Left hindlimb (tissue), 1 donor: ENCODE measurements at places on chromosomes 1 and 21.

DNA sequence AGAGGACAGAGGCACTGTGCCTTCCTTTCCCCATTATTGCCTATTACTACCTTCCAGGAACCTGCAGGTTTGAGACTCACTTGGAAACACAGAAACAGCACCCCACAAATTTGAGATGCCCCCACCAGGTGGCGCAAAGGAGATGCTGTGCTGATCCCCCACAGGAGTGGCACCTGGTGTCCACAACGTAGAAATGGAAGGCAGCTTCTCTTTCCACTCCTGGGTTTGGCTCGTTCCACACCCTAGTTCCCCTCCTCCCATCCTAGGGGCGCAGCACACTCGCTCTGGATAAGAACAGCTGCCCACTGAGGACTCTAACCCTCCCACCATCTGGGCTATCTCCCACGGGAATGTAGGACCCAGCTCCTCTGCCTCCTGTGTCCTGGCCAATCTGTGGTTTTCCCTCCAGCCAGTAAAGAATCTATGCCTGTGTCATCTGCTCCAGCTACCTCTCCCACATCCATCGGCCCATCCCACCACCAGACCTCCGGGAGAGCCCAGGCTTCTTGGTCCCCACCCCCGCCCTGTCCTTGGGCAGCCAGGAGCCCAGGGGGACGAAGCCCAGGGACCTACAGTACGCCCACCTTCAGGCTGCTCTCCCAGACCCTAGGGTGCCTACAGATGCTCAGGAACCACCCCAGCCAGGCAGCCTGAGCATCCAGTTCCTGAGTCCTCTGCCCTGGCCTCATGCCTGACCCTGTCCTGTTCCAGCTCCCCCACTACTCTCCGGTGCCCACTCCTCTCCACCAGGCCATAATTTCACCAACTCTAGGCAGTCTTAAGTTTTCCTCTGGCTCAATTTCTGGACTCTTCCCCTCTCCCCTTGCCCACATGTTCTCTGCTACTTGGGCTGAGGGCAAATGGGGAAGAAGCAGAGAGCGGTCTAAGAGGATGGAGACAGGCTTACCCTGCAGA is 549 bp downstream of the THBS3 start:
- peak; percentile 86 for DNase-seq

DNA sequence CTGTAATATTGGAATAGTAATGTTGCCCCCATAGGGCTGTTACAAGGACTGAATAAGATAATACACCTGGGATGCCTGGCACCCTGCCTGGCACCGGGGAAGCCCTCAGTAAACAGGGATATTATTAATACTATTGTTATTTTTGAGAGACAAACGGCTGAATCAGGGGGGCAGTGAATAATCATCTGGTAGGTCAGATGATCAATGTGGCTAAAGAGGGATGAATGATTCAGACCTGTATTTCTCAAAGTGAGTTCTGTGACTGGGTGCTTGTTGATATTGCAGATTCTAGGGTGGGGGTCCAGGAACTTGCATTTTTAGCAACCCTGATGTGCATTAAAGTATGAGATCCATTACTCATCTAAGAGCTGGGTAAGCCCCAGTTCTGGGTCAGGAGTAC is 46.2 kb upstream of the BCL10 start:
- no peak for DNase-seq

GRCh38 chr1:31295874-31296485 is 608 bp downstream of the SNRNP40 start:
- DNase-seq = no peak

GRCh38 chr1:40980453-40981121 is 1.1 kb downstream of the CTPS1 start:
- DNase-seq = no peak

DNA sequence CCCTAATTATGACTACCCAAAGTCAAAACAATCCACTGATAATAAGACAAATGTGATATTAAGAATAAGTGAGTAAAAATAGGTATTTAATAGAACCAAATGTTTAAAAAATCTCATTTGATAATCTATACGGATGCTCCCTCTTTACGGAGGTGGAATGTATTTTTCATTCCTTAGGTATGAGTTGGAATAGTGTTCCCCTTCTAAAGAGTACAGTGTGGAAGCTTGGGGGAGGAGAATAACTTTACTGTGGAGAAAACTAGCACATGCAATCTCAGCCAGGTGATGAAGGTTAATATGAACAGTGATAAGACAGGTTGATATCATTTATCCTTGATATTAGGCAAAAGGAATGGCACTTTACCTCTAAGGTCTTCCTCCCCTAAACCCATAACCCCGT is 74.6 kb downstream of the GPR88 start:
- no peak for DNase-seq

DNA sequence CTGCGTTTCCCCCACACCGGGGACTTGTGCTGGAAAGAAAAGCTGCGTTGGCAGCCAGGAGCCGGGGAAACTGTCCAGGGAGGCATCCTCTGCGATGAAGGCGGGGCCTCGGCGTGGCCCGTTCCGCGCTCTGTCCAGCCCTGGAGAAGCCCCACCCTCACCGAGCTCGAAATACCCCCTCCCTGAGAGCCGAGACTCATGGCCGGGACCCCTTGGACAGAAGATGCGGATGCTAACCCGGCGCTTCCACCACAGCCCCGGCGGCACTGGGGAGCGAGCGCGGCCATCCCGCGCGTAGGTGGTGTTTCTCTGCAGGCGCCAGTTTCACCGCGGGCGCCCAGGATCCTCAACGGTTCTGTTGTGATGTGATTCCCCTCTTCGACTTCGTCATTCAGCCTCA is 31.6 kb downstream of the PDE9A start:
- DNase-seq = no peak

DNA sequence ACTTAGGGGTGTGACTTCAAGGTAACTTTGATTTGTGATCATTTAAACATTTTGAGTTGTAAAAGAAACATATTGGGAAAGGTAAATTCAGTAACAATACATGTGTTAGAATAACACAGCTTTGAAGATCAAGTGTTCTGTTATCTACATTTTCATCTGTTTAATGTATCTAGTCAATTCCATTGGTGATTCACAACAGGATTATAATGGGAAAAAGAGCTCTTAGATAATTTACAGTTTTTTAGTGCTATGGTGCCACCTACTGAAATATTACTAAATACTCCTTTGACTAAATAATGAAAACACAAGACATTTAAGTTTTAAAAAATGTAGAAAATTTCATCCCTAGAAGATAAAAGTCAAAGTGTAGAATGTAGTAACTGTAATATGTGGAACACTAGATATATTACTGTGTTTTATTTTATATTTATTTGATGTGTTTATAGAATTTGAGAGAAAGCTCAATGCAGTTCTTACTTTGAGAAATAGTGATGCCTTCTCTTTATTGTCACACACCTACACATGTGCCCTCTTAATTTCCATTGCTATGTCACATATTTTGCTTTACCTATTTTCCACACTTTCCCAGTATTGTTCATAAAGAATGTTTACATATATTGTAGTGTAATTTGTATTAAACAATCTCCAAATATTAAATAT is 47.4 kb downstream of the PTPRC start:
- DNase-seq = no peak

GRCh38 chr1:214983126-214983869 is 99.2 kb upstream of the KCNK2 start:
- DNase-seq = no peak

- no peak for DNase-seq
These were observed 484.3 kb downstream of the LMO4 start for GRCh38 chr1:87812871-87813577.

DNA sequence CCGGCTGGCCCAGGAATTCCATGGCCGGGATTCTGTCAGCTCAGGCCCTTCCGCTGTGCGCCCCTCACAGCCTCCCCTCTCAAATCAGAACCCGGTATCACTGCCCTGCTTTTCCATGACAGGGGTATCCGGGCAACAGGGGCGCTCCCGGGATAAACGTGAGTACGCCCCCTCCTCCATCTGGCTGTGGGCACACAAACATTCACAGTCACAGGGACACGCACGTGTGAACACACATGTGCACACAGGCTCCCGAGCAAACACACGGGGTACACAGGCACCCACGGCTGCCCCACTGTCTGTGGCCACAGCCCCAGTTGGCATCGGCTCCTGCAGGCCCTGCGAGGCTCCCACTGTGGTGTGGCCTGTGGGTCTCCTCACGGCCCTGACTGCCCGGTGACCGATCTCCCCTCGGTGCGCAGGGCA is 16.7 kb downstream of the COL6A1 start:
- DNase-seq = peak; percentile 28

GRCh38 chr1:76231320-76231719 is 156.8 kb downstream of the ST6GALNAC3 start:
- DNase-seq = no peak

DNA sequence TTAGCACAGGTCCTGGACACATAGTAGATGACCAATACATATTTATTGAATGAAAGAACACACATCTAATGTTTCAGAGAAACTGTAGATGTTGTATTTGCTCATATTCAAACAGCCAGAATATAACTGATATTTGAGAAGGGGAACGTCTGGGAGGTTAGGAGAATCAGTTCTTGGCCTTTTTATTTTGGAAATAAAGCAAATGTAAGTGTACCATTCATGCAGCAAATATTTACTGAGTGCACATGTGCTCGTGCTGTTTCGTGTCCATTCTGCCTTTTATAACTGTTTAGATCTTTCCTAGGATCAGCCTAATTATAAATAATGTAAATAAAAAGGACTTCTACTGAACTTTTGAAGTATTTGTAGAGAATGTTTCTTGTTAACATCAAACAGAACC is 103.8 kb downstream of the GREM2 start:
- DNase-seq = no peak

DNA sequence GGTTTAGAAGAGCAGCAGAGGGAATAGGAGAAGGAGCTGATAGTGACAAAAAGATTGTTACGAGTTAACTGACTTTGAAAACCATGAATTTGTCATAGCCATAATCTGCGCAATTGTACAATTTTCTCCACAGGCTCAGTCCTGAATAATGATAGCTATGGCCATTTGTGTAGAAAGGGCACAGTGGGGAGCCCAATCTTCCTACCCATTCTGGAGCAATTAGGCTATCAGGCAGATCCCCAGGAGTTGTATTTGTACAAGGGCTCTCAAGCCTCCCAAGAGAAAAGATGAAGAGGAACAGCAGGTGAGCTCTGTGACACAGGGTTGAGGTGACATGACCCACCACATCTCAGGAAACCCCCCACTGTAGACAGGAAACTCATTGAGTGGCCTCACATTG is 42.1 kb upstream of the SAMD13 start:
- no peak for DNase-seq

- DNase-seq = no peak
These were observed 174.2 kb upstream of the NFIA start for GRCh38 chr1:60908159-60908558.

DNA sequence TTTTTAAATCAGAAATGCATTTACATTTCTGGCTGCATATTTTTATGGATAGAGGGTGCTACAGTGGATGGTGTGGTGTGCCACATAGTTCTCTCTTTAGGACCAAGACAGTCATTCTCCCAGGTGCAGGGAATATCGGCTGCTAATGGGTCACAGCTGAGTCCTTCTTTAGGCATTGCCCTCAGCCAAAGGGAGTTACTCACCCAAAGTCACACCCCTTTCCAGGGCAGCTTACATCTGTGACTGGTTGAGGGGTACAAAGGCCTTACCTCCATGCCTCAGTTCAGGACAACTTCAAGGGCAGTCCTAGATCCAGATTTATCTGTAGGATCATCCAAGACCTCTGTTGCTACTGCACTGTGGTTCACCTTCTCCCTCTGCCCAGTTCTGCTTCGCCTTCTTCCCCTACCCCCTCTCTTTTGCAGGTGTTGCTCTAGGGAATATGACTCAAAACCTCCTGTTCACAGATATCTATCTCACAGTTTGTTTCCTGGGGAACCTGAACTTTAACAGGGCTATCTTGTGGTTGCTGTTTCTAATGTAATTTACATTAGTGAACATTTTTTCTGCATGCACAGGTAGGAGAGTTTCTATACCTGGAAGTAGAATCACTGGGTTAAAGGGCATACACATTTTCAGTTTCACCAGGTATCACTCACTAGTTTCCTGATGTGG is 413.9 kb downstream of the RPS6KC1 start:
- DNase-seq = no peak

- DNase-seq = no peak
These were observed 54.1 kb downstream of the ARHGAP29 start for GRCh38 chr1:94183197-94183815.

GRCh38 chr1:119114786-119115185 is 25.7 kb downstream of the WARS2 start:
- DNase-seq = no peak

DNA sequence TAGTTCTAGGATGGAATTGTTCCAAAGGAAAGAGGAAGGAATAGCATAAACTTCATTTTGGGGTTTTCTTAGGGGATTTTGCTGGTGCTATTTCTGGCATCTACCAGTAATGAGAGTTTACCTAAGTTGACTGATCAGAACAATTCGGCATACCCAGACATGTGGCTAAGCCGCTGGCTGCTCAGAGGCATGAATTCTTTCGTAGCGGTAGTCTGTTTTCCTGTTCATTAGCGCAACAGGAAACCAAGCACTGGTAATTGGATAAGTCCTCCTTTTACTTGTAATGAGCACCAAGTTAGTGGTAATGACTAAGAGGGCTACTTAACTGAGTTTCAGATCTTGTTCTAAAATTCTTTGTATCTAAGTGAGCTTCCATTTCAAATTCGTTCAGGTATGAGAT is 38.6 kb downstream of the C21orf91 start:
- no peak for DNase-seq

DNA sequence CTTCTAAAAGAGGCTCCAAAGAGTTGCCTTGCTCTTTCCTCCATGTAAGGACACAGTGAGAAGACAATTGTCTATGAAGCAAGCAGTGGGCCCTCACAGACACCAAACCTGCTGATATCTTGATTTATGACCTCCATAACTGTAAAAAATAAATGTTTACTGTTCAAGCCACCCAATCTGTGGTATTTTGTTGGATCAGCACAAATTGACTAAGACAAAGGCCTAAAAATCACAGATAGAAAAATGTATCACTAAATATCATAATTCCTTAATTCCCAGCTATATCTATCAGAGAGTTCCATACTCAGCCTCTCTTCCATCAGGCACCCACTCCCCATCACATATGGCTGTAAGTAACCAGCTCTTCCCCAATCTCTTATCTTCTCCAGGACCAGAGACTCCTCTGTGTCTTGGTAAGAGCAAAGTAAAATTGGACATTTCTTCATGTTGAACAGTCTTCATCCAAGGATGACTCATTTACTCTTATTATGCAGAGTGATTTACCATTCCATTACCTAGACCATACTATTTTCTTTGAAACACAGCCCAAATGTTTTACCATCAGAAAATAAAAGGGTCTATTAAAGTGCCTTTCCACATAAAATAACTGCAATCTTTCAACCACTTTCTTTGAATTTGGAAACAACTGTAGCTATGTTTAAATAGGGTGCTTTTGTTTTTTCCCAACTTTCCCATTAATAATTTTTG is 503.6 kb downstream of the MRPL39 start:
- DNase-seq = no peak

- DNase-seq = no peak
These were observed 29.3 kb downstream of the KRTAP10-1 start for GRCh38 chr21:44510508-44511218.

DNA sequence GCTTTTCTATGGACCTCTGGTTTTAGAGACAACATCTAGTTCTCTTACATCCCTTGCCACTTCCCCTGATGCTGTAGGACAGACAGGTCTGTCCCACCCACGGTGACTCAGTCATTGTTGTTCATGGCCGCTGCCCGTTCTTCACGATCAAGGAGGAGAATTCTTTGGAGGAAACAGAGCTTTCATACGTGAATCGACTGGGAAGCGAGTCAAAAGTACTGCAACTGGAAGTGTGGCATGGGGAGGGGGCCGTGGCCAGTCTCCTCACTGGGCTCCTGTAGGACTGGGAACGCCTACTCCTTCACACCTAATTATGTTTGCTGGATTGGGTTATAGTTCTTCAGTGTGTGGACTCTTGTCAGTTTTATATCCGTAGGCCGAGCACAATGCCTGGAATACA is 4.4 kb upstream of the SLC37A1 start:
- no peak for DNase-seq
